ENCODE measurements at places on chromosomes 5 and 9.
A peak's percentile ranks its signal among the peaks of the same experiment; 100 is the strongest.

DNA sequence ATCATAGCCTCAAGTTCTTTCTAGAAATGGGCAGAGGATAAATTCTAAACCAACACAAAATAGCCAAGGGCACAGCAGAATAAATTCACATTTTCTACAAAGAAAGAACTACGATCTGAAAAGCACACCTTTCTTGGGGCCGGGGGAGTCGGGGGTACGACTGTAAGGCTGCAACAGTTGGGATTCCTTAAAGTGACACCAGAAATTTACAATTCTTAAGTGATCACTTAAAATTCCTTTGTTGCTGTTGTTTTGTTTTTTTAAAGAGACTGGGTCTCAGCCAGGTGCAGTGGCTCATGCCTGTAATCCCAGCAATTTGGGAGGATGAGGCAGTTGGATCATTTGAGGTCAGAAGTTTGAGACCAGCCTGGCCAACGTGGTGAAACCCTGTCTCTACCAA, 95.8 kb downstream of the CDK5RAP2 start:
- no peak for DNase-seq

- no peak for DNase-seq
These were observed 33.3 kb upstream of the DAPK1 start for GRCh38 chr9:87464110-87464991.

GRCh38 chr9:115142517-115143270, 24.7 kb upstream of the TNC start:
- DNase-seq: no peak

GRCh38 chr9:106867286-106867685, 4.3 kb downstream of the ZNF462 start:
- DNase-seq: no peak

GRCh38 chr9:96751815-96752214, 26.1 kb downstream of the ZNF510 start:
- no peak for DNase-seq

DNA sequence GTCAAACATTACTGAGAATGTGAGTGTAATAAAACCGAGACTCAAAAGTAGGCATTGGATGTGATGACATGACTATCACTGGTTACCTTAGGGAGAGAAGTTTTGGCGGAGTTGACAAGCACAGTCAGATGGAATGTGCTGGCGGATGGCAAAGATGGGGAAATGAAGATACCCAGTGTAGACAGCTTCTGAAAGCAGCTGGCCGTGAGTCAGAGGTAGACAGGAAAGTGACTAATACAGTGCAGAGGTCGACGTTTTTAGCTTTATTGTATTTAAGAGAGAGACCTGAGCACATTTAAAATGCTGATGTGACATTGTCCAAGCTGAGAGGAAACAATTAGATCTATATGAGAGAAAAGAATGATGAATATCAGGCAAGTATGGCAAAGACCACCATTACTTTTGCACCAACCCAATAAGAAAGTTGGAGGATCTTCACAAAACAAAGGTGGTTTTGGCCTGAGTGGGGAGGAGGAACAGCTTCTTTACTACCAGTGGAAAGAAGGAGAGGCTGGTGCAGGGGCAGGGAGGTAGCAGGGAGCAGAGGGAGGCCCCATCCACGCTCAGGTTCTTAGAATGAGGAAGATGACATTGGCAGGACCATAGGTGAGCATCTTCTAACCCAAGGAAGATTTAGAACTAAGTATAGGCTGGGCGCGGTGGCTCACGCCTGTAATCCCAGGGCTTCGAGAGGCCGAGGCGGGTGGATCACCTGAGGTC, 36.7 kb upstream of the KCNIP1 start:
- peak; percentile 12 for DNase-seq

GRCh38 chr5:5499442-5499841, 77.0 kb downstream of the ICE1 start:
- no peak for DNase-seq

GRCh38 chr5:137218471-137218870, 280.7 kb downstream of the SPOCK1 start:
- DNase-seq: no peak

- no peak for DNase-seq
These were observed 295.1 kb downstream of the TLE1 start for GRCh38 chr9:81393985-81394811.

- DNase-seq: no peak
These were observed 53.0 kb upstream of the RETREG1 start for GRCh38 chr5:16669776-16670175.

DNA sequence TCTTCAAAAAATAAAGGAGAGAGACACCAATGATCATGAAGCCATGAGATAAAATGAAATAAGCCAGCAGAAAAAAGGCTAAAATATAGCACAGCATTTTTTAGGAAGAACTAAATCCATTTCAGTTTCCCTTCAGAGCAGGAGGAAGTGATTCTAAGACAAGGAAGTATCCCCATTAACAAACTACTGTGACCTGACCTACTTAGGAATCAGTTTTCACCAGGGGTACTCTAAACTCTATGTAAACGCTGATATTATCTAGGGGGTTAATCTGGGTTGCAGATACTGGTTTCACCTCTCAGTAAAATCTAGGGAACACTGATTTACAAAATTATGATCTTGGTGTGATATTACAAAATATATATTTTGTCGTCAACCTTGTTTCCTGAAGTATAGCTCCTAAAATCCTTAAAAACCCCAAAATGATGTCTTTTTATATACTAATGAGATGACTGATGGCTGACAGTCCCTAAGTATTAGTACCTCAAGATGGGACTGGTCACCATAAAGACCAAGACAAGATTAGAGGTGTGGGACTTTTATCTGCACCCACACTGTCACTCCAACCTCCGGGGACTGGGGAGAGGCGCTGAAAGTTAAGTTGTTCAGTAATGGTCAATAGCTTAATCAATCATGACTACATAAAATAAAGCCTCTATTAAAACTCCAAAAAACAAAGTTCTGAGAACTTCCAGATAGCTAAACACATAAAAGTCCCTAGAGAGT, 2.9 kb upstream of the FNBP1 start:
- DNase-seq: no peak

- no peak for DNase-seq
These were observed 61.0 kb downstream of the PDE6A start for GRCh38 chr5:149883550-149883949.

GRCh38 chr9:134364391-134365114, 38.3 kb downstream of the RXRA start:
- no peak for DNase-seq

DNA sequence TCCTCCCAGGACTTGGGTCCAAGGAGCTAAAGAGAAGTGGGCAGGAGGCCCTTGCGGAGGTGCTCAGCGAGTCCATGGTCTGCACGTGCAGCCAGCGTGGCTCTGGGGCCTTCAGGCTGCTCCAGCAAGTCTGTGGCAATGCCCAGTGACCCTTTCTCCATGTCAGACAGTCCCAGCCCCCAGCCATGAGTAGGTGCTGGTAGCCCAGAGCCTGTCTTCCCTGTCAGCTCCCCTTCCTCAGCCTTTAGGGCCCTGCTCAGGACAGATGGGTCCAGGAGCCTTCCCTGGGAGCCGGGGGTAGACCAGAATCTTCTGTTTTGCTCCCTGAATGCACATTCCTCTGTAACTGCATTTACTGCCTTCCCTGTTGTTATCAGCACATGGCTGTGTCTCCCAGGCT, 147.2 kb upstream of the IRX2 start:
- no peak for DNase-seq

DNA sequence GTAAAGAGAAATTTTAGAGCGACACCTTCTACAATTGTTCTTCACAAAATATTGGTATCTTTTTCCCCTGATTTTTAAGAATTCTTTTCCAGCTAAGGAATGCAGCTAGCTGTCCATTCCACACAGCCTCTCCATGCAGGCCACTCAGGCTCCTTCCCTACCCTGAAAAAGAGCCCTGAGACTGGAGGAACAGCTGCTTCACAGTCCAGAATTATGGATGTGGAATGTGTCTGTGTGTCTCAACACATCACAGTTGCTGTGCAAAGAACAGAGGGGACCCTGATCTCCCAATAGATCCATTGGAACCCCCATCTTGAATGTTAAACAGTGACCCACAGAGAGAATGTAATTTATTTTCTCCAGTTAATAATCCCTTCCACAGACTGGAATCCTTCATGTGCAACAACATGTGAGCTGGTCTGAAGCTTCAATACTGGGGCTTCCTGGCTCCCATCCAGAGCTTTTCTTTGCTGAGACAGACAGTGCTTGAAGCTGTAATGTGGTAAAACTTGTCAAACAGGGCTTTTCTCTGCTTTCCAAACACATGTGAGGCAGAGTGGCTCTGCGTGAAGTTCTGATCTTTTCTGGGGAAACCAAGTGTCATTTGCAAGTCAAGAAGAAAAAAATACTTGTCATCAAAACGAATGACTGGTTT, 53.3 kb upstream of the SMC5 start:
- DNase-seq: no peak

- DNase-seq: no peak
These were observed 39.0 kb downstream of the KIF4B start for GRCh38 chr5:155052532-155052931.

GRCh38 chr5:127834554-127834953, 131.4 kb downstream of the CCDC192 start:
- no peak for DNase-seq

DNA sequence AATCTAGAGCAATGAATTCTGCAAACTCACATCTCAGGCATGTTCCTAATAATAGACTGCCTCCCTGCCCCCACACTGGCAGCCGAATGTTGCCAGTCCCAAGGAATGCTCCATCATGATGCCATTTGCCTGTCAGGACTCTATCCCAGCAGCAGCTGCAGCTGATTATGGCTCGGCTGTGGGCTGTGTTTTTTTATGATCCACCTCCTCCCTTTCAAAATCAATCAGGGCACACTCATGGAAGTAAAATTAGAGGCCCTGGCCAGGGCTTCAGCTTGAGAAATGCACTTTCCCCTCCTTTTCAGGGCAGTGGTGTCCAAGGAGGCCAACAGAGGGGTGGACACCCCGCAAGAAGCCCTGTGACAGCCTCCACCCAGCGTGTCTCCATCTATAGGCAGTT, 176.7 kb upstream of the S1PR3 start:
- no peak for DNase-seq

GRCh38 chr9:75988663-75989062, 98.2 kb downstream of the PCSK5 start:
- DNase-seq: no peak

DNA sequence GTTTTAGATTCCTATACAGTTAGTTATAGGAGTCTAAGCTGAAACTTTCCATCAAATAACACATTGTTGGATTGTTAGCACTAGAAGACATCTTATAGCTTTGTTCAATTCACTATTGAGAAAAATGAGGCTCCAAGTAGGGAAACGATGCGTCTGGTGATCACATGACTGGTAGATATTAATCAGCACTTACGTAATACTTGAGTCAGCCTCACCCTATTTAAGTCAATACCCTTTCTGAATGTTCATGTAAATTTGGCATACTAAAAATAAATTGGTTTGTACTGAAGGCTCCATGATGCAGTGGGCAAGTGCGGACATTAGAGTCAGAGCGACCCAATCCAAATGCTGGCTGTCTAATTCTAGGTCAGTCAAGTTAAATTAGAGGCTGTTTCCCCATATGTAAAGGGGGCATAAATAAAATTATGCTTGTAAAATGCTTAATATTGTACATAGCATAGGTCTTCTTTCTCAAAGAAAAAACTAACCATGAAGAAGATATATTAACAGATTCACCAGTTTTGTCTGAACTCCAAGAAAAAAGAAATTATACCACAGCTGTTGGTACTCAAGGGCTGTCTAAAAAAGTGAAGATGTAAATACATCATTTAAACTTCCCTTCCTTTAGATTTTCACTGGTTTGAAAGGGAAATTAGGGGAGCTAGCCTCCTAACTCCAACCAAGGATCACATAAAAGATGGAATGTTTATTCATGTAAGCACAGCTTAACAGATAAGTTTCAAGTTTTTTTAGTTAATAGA, 406.6 kb upstream of the TLE4 start:
- no peak for DNase-seq

DNA sequence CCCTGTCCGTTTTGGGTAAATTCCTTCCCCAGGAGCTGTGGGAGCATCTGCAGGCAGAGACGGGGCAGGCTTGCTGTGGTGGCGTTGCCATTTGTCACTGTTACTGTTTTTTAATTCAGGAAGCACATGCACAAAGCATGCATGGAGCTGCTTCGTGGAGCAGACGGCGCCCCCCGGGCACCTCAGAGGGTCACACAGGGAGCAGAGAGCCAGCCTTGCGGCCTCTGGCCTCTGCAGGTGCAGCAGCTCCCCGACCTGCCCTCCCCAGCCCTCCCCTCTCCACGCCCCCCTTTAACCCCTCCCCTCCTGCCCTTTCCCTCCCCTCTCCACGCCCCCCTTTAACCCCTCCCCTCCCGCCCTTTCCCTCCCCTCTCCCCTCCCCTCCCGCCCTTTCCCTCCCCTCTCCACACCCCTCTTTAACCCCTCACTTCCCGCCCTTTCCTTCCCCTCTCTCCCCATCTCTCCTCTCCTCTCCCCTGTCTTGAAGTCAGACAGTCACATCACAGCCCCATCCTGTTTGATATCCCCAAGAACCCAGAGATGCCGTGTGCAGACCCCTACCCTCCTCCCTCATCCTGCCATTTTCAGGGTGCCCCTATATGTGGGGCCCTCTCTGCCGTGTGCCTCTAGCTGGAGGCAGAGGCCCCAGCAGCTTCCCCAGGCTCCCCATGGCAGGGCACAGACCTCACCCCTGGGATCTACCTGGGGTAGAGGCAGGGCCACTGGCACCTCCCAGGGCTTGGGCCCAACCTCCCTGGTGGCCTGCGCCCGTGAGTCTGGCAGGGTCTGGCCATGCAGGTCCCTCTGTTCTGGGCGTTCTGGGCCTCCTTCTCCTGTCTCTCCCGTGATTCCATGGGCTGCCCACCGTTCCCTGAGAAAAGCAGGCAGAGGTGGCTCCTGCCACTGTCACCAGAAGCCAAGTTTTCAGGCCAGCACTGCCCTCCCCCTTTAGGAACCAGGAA, 29.6 kb upstream of the UBAC1 start:
- DNase-seq: no peak

GRCh38 chr5:117713585-117714198, 1139.1 kb upstream of the SEMA6A start:
- DNase-seq: no peak

DNA sequence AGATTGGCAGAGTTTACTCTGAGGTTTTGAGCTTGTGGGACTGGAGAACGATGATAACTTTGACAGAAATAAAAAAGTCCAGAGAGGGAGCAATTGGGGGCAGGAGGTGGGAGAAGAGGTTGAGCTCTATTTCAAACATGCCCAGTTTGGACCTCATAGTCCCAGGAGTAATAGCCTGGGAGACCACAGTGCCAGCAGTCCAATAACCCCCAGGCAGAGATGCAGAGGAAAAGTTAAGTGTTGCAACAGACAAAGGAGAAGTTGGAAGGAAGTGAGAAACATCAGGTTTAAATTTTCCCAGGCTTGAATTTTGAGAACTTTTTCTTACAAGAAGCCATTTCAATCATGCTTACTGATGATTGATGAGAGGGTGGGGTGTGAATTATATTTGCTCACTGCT, 117.0 kb upstream of the GHR start:
- DNase-seq: no peak
